ENCODE measurements at places on chromosomes 1 and 21.

- DNase-seq: peak; percentile 44
These were observed 50.9 kb downstream of the ACTL8 start for GRCh38 chr1:17805869-17806684.

DNA sequence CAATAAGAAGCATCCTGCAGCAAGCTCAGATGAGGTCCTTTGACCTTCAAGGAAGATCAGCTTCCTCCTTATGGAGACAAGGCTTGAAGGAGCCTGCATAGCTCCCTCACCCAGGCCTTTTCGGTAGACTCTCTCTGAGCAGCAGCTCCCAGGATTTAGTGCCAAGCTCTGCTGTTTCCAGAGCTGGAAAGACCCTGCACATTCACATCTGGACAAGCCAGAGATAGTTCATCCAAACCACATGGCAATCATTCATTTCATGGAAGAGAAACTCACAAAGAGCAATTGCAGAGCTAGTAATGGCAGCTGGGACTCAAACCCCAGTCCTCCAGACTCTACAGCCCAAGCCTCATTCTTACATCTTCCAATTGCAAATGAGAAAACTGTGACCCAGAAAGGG is 76.4 kb upstream of the EDN2 start:
- DNase-seq: no peak

- no peak for DNase-seq
These were observed 20.4 kb upstream of the TMEM52 start for GRCh38 chr1:1939296-1940122.

GRCh38 chr1:183346276-183346732 is 71.9 kb downstream of the NMNAT2 start:
- no peak for DNase-seq

DNA sequence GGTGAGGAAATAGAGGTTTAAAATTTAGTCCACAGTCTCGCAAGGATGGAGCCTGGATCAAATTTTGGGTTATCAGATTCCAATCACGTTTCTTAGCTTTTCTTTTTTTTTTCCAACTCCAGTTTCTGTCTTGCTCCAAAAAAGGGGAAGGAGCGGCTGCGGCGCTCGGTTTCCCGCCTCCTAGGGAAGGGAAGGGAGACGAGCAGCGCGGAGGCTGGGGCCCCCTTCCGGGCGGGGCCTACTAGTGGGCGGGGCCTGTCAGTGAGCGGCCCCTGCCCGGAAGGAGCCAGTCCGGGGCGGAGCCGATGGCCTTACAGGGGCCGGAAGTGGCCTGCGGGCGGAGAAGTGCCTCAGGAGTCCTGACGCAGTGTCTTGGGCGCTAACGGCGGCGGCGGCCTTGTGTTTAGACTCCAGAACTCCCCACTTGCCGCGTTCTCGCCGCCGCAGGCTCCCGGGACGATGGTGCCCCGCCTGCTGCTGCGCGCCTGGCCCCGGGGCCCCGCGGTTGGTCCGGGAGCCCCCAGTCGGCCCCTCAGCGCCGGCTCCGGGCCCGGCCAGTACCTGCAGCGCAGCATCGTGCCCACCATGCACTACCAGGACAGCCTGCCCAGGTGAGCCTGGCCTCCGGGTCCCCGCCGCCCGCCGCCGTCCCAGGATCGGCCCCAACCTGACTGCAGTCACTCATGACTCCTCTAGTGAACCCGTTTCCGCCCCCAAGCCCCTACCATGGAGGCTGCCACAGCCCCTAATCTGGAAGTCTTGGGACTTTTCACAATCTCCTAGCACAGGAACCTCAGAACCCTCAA is at the start of gene CPT2:
CPT2 (plus strand) TSS at position 340 of the 806 bp plus-strand sequence; CDS start at position 460, 120 bp downstream.
- DNase-seq: peak; percentile 95

GRCh38 chr1:40980068-40980452 is 564 bp downstream of the CTPS1 start:
- no peak for DNase-seq

DNA sequence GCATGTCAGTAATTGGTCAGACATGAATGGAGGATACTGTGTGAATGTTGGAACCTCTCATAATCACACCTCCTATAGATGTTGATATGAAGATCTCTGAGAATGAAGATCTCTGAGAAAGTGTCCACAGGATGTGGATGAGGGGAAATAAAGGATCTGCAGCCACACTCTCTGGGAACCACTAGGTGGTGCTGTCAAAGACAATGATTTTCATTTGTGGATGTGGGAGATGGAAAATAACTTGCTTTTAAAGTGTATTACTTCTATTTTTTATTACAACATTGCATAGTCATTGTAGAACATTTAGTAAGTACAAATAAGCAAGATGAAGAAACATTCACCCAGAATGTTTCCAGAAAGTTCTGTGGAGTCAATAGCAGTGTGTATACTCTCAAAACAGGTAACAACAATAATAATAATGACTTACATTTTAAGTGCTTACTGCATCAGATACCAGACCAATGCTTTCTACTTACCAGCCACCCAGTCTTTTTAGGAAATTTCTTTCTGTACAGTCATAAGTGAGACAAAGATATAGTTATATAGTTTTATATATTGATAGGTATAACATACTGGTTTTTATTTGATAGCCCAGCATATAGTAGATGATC is 128.2 kb downstream of the ATG4C start:
- no peak for DNase-seq

- peak; percentile 87 for DNase-seq
These were observed 75.0 kb downstream of the ATP6V1G3 start for GRCh38 chr1:198465201-198466144.

GRCh38 chr21:31618696-31619430 is 40.6 kb upstream of the SOD1 start:
- DNase-seq: no peak

DNA sequence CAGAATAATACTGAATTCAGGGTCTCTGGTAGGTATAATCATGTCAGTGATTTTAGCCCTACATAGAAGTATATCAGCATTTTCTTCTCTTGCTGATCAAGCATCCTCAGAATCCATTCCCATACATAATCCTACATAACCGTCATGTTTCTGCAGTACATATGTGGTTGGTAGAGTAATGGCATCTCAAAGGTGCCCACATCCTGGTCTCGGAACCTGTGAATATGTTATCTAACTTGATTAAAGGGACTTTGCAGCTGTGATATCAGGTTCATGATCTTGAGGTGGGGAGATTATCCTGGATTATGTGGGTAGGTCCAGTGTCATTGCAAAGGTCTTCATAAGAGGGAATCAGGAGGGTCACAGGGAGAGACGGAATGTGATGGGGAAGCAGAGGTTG is 69.4 kb upstream of the KIF1B start:
- no peak for DNase-seq

GRCh38 chr21:18951271-18952038 is 547.9 kb upstream of the TMPRSS15 start:
- DNase-seq: peak; percentile 77

- no peak for DNase-seq
These were observed 99.9 kb upstream of the ZBTB40 start for GRCh38 chr1:22351768-22352080.

DNA sequence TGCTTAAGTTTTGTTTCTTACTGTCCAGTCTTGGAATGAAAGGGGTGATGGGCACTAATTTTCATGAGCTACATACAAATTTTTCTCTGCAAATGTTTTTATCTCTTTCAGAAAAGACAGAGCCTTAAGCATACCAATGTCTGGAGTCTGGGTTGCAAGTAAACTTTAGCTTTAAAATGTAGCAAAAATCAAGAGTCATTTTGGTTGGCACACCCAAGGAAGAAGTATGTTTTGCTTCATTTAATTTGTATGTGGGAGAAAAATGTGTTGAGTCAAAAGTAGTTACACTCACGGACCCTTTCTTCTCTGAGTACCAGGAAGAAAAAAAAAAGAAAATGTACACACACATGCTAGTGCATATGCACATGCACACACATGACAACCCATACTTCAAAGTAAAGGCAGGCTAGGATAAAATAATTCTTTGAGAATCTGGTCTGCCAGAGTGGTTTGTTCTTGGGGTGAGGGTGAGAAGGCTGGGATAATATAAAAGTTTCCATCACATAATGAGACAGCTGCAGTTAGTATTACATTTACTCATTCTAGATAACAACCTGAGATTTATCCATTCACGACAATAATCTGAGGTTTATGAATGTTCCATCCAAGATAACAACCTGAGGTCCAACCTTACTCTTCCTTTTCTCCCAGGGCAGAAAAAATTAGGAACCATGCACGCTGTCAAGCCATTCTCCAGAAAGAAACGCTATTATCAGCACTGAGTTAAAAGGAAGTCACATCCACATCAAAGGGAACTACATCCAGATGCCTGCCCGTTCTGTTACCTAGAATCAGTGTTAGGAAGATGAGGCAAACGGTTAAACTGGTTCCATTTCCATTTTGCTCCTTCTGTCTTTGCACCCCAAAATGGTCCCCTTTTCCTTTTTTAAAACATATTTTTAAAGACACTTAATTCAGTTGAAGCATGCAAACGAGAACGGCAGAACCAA is 9.3 kb downstream of the DPYD start:
- no peak for DNase-seq

DNA sequence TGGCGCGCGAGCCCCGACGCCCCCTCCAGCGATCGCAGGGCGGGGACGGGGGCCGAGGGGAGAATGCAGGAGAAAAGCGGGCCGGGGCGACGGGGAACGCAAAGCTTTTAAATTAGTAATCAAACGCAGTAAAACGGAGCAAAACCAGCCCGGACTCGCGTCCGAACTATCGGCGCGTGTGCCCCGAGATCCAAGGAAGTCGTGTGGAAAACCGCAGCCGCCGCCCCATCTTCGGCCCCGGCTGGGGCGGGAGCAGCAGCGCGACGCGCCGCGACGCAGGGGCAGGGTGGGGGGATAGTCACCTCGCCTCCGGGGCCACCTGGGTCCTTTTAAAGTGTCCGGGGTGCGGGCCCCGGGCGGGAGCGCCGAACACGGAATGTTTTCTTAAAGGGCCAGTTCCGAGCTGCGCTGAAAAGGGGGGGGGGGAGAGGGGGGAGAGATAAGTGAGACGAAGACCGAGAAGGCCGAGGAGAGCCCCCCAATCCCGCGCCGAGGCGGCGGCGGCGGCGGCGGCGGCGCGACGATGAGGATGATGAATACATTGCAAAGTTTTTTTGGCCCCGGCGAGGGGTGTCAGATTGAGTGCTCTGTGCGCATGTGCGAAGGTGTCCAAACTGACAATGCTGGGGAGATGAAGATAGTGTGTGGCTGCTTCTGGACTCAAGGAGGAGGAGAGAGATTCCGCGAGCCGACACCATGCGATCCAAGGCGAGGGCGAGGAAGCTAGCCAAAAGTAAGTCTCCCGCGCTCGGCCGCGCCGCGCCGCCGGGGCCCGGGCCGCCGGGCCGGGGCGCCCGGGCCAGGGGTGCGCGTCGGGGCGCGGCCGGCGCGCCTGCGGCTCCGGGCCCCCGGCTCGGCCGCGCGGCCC is at the start of gene PRDM16:
PRDM16 (plus strand) TSS at position 640 of the 868 bp plus-strand sequence; CDS start at position 697, 57 bp downstream.
- peak; percentile 85 for DNase-seq

GRCh38 chr1:98103617-98104285 is 182.9 kb upstream of the DPYD start:
- no peak for DNase-seq

DNA sequence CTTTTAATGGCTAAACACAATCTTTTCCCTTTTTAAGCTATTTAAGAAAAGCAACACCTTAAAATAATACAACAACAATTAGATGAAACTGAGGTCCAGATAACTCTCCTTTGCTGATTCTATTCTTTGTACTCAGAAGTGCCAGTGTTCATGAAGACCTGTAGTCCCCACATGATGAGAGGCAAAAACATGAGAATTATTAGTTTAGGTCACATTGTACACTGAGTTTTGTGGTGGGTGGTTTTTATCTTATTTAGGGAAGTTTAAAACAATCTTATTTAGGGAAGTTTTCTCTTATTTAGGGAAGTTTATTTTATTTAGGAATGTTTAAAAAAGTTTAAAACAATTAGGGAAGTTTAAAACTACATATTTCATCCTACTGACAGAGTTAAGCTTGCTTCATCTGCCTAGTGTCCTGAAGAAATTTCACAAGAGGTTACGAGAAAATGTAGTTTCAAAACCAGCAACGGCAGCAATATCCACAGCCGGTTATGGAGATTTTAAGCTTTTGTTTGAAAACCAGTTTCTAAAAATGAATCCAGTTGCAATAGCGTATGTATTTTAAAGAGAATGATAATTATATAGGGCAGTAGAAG is 7.8 kb upstream of the OR14I1 start:
- no peak for DNase-seq

GRCh38 chr1:209404577-209404976 is 178.9 kb upstream of the CAMK1G start:
- DNase-seq: no peak

GRCh38 chr1:110053552-110054428 is 16.7 kb downstream of the ALX3 start:
- peak; percentile 79 for DNase-seq

- no peak for DNase-seq
These were observed 1.6 kb upstream of the PFKL start for GRCh38 chr21:44298301-44298700.

- no peak for DNase-seq
These were observed 4.0 kb downstream of the ABCG1 start for GRCh38 chr21:42222821-42223390.

GRCh38 chr1:209241487-209241886 is 342.0 kb upstream of the CAMK1G start:
- DNase-seq: peak; percentile 26

DNA sequence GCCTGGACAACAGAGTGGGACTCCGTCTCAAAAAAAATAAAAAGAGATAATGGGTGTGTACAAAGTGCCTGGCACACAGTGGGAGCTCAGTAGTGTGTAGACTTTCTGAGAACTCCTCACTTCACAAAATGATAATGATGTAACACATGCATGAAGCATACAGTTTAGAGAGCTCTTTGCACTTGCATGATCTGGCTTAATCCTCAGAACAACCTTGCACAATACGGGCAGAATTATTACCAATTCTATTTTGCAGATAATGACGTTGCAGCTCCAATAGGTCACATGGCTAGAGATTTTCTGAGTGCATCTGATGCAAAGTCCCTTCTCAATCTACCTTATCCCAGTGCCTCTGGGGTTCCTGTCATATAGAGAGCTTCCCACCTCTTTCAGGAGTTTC is 71.4 kb downstream of the CD247 start:
- no peak for DNase-seq

GRCh38 chr1:9859281-9860014 is 35.7 kb upstream of the CLSTN1 start:
- no peak for DNase-seq

DNA sequence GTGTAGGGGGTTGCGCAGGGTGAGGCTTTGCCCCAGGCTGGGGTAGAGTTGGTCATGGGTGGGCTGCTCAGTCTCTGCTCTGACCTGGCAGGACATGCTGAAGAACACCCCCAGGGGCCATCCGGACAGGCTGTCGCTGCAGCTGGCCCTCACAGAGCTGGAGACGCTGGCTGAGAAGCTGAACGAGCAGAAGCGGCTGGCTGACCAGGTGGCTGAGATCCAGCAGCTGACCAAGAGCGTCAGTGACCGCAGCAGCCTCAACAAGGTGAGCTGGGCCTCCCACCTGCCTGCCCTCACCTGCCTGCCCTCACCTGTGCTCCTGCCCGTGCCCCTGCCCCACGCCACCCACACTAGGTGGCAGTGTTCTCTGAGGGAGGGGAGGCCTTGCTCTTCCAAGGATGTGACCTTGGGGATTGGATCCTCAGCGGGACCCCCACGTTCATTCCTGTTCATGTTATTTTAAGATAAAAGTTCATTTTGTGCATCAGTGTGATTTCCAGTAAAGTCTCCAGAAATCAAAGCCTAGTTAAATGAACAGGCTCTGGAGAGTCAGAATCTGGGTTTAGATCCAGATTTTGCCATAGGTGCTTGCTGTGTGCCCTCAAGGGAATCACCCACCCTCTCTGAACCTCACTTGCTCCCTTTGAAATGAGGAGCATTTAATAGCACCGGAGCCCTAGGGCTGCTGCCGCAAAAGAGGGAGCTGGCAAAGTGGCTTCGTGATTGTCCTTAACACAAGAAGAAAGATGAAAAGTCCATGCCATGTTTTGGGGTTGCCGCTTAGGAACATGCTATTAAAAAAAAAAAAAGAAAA is 87.9 kb downstream of the ARHGEF10L start:
- no peak for DNase-seq
